ENCODE measurements at places on chromosomes 7 and 10.

- peak; percentile 64 for DNase-seq
Measured at GRCh38 chr10:13613519-13613918, 26.8 kb downstream of the PRPF18 start.

DNA sequence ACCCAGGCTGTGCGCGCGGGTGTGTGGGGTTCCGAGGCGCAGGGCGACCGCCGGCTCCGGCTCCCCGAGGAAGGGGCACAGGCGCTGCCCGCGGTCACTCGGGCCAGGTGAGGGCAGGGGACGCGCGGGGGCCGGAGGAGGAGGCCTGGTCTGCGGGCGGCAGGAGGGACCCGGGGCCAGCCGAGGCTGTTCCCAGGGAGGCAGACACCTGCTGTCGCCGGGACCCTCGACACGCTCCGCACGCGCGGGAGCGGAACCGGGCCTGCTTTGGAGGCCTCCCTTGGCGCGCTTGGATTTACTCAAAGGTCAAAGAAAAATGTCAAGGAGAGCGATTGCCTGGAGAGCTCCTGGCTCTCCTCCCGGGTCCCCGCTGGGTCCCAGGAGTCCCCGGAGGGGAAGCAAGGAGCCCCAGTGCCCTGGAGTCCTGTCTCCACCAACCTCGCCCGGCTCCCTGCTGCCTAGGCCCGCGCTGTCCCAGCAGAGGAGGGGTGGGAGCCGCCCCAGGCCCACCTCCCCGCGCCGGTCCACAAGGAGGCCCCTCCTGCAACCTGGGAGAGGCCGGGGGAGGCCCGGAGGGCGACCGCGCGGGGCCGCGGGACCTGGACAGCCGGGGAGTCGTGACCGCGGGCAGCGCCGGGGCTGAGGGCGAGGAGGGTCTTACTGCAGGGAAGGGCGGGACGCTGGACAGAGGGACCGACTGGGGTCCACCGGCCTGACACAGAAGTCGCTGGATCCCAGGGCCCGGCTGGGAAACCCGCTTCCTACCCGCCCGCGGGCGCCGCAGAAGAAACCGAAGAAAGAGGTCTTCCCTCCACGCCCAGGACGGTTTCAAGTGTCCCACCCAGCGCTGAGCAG is 348.9 kb downstream of the DNAJB6 start:
- no peak for DNase-seq

- DNase-seq, result no peak
Measured at GRCh38 chr7:26143298-26144048, 8.5 kb upstream of the NFE2L3 start.

GRCh38 chr10:9707216-9707615 is 1310.5 kb upstream of the CELF2 start:
- DNase-seq, result no peak

- DNase-seq, result no peak
Measured at GRCh38 chr7:1811850-1812508, 141.9 kb downstream of the ELFN1 start.

DNA sequence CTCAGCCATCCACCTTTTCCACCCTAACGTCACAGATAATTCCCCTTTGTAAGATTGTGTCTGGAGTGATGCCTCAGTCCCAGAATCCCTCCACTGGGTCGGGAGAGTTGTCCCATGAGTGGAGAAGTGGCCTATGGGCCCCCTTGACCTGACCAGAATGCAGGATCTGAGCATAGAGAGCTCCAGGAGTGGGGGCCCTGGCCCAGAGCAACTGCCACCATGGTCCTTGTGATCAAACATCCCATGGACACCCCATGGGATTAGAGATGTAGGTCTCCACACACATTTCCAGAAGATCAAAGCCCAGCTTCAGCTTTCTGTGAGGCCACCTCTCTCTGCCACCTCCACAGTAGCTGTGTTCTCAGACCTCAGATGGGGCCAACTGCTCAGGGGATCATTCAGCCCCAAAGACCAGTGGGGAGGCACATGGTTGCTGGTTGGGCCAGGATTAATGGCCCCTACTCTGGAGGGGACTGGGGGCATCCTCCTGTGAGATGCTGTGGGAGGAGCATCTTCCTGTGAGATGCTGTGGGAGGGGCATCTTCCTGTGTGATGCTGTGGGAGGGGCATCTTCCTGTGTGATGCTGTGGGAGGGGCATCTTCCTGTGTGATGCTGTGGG is 28.5 kb upstream of the DPYSL4 start:
- no peak for DNase-seq

GRCh38 chr10:44961931-44962750 is 2.5 kb downstream of the RASSF4 start:
- no peak for DNase-seq

DNA sequence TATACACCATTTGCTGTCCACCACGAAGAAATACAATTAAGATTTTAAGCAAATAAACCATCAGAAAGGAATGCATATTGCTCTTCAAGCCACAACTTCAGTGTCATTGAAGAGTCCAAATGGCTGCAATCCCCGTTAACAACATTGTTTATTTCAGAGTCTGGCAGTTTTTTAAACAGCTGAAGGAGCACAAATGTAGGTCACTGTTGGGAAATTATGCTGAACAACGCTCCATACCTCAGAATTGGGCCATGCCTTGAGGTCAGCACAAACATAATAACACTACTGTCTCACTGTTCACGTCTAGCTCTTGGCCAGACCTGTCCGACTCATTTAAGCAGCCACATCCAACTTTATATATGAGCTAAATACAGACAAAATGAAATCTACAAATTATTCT is 453.9 kb upstream of the GHITM start:
- DNase-seq, result no peak

- DNase-seq, result no peak
Measured at GRCh38 chr7:115574681-115575291, 455.8 kb downstream of the TFEC start.

DNA sequence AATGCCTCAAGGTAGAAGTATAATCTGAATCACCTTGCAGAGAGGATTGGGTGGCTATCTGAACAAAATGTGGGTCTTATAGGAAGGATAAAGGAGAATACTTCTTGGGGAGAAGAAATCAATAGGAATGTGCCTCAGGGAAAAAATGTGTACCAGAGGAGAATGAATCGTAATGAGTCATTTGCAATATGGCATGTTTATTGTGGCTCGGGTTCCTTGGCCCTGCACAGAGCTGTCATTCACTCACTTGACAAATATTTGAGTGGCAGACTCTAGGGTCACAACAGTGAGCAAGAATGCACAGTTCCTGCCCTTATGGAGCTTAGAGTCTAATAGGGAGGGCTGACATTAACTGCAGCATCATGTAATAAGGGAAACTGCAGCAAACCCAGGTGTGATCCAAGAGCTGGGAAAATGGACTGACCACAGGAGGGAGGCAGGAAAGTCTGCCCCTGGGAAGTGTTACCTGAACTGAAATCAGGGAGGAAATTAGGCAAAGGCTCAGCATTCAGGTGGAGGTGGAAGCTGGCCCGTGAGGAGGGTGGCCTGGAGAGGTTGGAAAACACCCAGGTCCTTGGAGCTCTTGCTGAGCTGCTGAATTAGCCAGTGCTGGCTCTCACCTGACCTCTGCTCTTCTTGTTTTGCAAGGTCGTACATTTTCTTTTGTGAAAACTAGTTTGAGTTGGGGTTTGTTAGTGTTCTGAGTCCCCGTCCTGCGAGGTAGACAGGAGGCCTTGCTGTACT is 203.9 kb downstream of the FRMD4A start:
- DNase-seq, result no peak

DNA sequence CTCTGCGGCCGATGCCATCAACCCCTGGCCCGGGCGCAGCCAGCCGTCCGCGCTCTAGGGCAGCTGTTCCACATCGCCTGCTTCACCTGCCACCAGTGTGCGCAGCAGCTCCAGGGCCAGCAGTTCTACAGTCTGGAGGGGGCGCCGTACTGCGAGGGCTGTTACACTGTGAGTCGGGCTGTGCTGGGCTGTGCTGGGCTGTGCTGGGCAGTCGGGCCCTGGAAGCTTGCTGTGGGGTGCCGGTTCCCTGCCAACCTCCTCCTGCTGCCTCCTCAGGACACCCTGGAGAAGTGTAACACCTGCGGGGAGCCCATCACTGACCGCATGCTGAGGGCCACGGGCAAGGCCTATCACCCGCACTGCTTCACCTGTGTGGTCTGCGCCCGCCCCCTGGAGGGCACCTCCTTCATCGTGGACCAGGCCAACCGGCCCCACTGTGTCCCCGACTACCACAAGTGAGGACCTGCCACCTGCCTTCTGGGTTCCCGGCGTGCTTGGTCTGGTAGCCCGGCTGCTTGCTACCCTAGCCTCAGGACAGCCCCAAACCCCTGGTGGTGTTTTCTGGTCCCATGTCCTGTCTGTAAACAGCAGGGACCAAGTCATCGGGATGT is 7.5 kb downstream of the ZYX start:
- DNase-seq, result no peak

DNA sequence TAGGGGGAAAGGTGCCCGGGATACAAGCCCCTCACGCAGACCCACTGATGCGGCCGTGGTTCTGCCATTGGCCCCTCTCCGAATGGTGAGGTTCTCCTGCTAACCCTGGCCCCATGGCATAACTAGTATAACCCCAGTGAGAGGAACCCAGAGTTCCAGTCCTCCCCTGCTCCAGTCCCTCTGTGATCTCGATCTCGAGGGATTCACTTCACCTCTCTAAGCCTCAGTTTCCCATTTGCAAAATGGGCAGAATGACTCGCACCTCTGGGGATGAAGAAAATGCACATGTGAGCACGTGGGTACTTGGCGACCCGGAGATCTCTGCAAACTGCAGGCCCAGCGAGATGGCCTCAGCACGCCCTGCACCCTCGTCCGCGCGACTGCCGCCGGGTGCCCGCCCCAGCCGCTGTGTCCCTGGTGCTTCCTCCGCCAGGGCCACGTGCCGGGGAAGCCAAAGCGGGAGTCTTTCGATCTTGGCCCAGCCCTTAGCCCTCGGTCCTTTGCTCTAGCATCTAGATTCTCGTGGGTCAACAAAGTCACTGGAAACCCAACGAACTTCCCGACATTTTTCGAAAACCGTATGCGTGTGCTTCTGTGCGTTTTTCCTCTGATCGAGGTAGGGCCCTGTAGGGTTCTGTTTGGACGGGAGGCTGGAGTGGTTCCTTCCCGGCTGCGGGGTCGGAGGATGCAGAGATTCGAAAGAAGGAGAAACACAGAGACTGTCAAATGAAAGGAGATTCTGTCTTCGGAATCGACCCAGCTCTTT is 169.8 kb downstream of the UBE2H start:
- no peak for DNase-seq

GRCh38 chr10:128950916-128951275 is 516.1 kb upstream of the MGMT start:
- DNase-seq, result no peak

- DNase-seq, result no peak
Measured at GRCh38 chr10:19970717-19971116, 154.5 kb downstream of the PLXDC2 start.

DNA sequence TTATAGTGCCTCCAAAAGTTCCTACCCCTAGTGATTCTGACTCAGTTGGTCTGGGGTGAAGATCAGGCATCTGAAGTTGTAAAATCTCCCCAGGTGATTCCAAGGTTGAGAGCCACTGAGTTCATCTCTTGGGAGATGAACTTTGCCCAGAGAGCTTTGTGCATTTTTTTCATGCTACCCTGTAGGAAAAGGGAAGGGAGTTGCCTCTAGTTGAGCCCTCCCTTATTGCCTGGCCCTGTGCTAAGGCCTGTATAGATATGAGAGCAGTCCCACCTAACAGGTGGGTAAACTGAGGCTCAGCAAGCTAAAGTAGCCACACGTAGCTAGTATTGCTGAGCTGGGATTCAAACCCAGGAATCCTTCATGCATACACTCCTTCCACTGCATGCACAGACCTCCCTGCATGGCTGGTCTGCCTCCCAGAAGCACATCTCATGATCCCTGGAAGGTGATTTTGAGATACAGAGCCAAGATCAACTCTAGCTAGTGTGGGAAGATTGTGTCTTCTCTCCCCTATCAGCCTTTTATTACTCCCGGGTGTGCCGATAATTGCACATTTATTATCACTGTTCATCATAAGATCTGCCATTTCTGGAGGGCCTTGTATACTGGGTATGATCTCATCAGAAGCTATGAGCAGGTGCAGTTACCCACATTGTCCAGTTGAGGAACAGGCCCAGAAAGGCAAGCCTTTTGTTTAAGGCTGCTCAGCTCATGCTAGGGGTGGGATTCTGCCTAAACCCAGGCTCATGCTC is 47.0 kb downstream of the TBATA start:
- no peak for DNase-seq

DNA sequence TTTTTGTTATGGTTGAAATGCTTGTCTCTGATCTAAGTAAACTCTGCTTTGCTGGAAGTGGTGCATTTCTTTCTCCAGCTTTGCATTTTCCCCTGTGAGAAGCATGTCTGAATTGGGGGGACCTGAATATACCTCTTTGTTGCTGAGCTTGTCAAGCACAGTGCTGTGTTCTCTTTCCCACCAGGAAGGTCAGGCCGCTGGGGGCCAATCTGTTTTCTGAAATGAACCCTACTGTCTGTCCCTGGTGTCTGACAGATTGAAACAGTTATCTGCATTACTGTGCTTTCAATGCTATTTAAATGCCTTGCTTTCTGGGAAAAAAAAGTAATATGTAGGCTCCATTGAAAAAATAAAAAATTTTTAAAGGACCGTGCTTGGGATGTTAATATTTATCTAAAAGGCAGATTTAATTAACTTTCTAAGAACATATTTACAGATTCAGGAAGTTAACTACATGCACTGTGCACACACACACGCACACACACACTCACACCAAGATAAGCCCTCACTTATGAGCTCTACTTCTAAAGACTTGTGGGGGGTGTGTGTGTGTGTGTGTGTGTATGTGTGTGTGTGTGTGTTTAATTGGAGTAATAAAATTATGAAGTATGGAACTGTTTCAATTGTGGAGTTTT is 127.0 kb upstream of the FZD1 start:
- DNase-seq, result peak; percentile 42

DNA sequence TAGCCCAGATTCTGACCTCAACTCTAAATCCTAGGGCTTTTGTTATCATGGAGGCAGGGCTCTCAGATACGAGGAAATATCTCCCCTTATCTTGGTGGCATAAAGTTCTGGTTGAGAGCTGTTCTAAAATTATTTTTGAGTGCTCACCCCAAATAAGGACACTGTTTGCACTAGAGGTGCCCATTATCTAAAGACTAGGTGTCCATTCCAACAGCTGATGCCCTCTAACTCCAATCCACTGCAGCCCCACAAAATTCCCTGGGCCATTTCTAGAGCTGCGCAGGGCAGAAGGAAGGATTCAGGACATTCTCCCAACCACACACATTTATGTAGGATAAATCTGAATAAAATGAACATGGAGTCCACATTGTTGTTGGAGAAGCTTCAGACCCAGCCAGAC is 301.9 kb downstream of the FGFR2 start:
- DNase-seq, result no peak

DNA sequence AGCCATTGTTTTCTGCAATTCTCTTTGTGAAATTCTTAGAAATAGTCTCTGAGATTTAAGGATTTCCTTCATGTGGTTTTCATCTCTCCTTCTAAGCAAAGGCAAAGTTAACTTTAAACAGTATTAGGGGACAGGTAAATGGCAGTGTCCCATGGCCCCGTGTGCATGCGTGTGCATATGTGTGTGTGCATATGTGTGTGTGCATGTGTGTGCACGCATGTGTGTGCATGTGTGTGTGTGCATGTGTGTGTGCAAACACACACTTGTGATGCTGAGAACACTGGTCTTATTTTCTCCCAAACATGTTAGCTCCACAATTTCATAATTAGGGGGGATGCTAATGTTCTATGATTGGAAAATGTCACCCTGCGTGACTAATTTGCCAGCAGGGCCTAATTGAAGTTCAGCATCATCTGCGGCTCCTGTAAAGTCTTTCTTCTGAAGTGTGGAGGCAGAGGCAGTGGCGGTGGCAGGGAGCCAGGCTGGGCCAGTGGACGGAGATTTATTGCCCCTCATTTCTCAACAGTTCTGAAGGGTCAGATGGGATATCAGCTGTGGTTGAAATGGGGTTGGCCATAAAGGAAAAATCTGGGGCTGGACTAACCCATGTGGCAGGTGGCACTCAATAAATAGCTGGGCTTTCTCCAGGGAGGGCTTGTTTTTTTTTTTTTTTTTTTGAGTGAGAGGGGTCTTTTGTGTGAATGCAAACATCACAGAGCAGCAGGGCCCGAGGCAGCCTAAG is 289.3 kb upstream of the PODXL start:
- DNase-seq, result no peak

All from left kidney (tissue), 8 donors.